Stimulated activated CD4-positive, alpha-beta T cell treated with anti-CD3 and anti-CD28 coated beads, Interleukin-1b, Interleukin-23, amount 100 ng/mL, for 4 hours (primary cell): ENCODE measurements at places on chromosomes 1 and 21.

DNA sequence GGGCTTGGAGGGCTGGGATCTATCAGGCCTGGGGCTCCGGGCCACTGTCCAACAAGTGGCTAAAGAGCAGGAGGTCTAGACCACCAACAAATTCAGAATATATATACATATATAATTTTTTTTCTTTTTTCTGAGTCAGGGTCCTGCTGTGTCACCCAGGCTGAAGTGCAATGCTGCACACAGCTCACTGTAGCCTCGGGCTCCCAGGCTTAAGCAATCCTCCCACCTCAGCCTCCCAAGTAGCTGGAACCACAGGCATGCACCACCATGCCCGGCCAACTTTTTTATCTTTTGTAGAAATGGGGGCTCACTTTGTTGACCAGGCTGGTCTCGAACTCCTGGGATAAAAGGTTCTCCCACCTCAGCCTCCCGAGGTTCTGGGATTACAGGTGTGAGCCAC lies 6.8 kb upstream of the LAPTM5 start:
- DNase-seq: no peak

- DNase-seq: no peak
Observed at GRCh38 chr1:82858031-82858430, 1057.3 kb downstream of the ADGRL2 start.

- no peak for DNase-seq
Observed at GRCh38 chr21:41650526-41651145, 116.2 kb downstream of the RIPK4 start.

- DNase-seq: peak; percentile 57
Observed at GRCh38 chr1:39258146-39258924, 53.8 kb downstream of the MACF1 start.

DNA sequence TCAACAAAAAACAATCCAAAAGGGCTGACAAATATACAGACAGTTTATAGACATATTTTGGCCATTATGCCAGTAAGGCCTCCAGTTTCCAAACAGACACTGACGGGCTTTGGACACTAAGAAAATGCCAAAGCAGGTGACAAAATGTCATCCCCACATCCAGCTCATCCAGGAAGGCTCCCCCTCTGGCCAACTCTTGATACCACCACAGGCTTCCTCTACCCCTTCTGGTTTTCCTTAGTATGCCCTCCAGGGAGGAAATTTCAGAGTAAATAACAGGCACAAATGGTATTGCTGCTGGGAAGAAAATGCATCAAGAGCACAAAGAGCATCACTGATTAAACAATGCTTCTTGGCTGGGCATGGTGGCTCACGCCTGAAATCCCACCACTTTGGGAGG lies 225.3 kb downstream of the VAV3 start:
- DNase-seq: no peak

DNA sequence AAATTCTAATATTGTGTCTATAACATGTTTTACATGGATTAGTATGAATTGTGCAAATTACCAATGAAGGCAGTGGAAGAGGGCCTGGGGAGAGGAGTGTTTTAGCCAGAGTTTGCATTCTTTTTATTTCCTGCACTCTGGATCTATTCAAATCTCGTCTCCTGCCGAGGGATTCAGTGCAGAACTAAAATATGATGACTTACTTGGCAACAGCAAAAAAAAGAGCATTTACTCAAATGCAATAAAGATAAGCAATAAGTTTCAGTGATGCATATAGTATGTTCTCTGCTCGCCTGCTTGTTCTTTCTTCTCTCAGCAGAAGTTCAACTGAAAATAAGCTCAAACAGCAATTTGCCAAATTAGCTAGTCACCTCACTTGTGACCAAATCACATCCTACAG lies 33.4 kb upstream of the NRIP1 start:
- DNase-seq: no peak
